ENCODE measurements at places on chromosomes 12 and 14.

GRCh38 chr14:68637106-68638021, 155.5 kb downstream of the ZFP36L1 start:
- peak; percentile 90 for DNase-seq

GRCh38 chr12:15453613-15454012, 131.3 kb downstream of the PTPRO start:
- DNase-seq = no peak

DNA sequence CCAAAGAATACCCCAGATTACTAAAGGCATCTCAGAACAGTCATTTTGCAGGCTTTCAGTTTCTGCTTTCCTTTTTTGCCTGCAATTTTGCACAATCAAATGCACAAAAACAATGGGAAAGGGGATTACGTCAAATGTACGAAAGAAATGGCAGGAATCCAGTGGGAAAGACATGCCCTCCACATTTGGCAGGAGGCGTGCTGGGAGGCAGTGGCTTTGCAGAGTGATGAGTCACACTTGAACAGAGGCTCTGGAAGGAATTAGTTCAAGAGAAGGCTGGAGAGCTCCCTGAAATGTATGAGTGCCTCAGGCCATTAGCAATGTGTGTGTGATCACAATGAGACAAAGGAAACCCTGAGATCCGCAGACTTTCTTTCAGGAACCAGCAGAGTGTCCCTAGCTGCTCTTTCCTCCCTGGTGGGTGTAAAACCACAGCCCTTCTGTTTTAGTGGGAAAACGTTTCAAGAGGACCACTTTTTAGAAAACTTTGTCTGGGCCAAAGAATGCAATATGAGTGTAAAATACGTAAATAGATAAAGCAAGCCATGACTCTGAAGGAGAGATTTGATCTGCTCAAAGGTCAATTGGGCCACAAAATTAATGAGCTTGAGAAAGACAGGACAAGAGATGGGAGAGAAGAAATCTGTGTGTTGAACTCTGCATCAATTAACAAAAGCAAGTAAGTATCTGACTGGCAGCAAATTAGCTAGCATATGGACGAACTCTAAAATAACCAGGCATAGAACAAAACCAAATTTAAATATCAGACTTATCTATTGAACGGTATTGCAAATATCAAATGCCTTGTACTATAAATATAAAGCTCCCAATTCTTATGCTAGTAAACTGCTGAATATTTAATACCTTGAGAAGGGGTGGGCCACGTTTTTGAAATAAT, 155.4 kb upstream of the PDE3A start:
- DNase-seq = peak; percentile 97

GRCh38 chr14:60225265-60225664, 23.8 kb upstream of the PPM1A start:
- no peak for DNase-seq

- DNase-seq = peak; percentile 72
Observed at GRCh38 chr12:10364815-10365622, 24.8 kb downstream of the KLRK1 start.

DNA sequence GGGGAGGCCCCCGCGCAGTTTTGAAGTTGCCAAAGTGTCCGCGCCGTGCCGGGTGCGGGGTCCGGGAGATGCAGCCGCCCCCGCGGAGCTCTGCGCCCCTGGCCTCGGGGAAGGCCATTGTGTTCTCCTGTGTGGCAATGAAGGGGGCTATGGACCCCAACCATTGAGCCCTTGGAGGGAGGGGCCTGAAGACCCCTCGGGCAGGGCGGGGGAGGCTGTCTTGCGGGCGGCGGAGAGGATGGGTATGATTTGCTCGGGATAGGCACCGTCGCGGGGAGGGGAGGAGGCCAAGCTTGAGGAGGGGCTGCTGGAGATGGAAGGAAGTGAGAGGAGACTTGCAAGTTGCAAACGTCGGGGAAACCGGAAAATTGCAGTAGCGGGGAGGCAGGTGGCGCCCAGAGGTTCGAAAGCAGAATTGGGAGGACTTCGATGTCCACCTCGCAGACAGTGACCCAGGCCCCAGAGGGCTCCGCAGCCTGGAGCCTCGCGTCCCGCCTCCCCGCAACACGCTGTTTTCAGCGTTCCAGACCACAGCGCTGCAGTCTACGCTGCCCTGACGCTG, 25.4 kb downstream of the BCL11B start:
- DNase-seq = no peak

GRCh38 chr14:61587081-61587713, 108.1 kb upstream of the HIF1A start:
- no peak for DNase-seq
